ENCODE measurements at places on chromosomes 6 and 20.

DNA sequence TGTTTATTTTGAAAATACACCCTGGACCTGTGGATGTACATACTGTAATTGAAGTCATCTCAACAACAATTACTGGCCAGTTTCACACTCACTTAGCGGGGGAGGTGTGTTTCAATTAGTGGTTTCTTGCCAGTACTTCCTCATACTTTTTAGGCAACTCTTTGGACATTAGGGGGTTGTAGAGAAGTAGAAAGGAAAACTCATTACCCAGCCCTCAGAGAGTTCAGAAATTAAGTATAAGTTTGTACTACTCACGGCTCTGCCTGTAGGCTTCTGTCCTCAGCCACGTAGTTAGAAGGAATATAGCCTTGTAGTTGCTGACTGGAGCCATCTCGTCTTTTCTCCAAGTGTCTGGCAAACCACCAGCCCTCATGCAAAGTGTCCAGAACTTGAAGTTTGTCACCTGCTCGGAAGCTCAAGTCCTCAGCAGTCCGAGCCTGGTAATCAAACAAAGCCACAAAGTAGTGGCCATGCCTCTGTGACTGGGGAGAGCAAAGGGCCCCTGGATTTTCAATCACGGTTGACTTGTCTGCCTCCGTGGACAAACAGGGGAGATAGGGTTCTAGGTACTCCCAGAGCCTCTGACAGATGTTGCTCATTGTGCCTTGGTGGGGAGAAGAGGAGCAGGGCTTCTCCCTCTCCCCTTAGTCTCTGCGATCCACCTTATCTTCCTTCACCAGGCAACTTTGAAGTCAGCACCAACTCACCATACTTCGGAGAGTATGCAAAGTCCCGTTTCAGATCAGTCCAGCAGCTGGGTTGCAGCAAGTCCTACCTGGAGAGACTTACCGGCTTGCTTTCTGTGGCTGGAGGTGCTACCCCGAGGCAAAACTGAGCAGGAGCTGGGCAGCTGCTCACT lies 749 bp downstream of the FRK start:
- DNase-seq = no peak

DNA sequence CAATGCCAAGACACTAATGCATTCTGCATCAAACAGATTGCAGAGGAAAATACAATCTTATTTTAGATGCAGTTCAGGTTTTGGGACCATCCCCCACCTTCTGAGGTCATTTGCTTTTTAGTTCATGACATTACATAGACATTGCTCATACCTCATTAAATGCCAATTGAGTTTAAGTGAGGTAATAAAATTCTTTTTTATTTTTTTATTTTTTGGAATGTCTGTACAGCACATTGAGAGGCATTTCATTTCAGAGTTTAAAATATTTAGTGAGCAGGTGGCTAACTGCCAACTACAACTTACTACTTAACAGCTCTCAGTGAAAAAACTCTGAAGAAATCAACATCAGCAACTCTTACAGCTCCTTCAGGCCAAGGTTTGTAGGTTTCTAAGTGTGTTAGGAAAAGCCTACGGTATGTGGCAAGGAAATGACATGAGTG lies 482.2 kb upstream of the RNF217 start:
- DNase-seq = no peak

GRCh38 chr6:122285292-122285913 lies 114.0 kb upstream of the HSF2 start:
- no peak for DNase-seq

DNA sequence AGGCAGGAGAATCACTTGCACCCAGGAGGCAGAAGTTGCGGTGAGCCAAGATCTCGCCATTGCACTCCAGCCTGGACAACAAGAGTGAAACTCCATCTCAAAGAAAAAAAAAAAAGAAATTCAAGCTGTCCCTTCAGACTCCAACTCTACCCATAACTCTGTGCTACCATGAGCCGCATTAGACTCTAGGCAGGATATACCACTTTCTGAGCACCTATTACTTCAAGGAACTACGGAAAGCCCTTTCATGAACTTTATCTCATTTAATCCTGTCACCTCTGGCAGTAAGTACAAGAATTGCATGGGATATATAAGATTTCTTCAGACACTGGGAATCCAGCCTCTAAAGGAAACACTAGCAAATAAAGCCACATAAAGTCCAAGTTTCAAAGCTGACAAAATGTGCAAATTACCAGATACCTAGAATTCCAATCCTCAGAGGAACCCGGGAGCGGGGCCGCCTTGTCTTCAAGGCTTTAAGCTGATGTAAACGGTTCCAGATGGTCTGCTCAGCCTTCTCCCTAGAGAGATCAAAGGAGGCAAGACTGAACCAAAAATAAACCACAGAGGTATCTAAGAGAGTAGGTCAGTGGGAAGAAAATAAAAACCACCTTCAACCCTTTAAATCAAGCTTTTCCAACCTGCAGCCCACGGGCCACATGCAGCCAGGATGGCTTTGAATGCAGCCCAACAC lies 9.4 kb downstream of the CDK5RAP1 start:
- DNase-seq = no peak

GRCh38 chr6:52573295-52573694 lies 3.6 kb downstream of the TRAM2 start:
- DNase-seq = no peak
